ENCODE measurements at places on chromosomes 5 and 9. TPM values are rescaled to one million over a fixed set of nuclear protein-coding genes. Genes with fewer than 3 reads are reported as not detected.
A peak's percentile ranks its signal among the peaks of the same experiment; 100 is the strongest.

IFNK gene
- total RNA-seq: not detected

ARL14EPL gene
- total RNA-seq: under 0.01 TPM

LHFPL2 gene
- 24.4 TPM for total RNA-seq

DMGDH gene
- 0.40 TPM for total RNA-seq

IRX4 gene
- total RNA-seq: not detected

DNA sequence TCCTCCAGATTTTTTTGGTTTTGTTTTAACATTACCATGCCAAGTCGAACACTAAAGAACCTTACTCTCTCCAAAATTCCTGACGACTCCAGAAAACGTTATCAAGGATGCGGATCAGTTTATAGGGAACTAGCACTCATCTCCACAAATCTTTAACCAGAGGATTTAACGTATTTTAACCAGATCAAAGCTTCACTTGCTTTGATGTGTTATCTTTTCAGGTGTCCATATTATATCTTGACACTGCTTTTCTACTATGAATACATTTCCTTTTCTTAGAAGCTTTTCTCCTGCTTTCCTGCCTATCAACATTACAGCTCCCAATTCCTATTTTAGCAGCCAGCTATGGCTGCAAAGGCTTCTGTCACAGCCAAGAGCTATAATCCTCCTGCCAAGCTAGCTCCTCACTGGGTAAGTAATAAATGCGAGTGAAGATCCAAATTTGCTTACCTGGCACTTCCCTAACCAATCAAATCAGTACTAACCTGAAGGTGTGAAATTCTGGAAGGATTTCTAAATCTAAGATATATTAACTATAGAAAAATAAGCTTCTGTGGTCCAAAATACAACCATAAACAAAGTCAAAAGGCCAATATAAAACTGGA, 60.2 kb downstream of the CDC14B start:
- DNase-seq: no peak

GRCh38 chr5:66701244-66701643, 105.1 kb downstream of the MAST4 start:
- no peak for DNase-seq

DNA sequence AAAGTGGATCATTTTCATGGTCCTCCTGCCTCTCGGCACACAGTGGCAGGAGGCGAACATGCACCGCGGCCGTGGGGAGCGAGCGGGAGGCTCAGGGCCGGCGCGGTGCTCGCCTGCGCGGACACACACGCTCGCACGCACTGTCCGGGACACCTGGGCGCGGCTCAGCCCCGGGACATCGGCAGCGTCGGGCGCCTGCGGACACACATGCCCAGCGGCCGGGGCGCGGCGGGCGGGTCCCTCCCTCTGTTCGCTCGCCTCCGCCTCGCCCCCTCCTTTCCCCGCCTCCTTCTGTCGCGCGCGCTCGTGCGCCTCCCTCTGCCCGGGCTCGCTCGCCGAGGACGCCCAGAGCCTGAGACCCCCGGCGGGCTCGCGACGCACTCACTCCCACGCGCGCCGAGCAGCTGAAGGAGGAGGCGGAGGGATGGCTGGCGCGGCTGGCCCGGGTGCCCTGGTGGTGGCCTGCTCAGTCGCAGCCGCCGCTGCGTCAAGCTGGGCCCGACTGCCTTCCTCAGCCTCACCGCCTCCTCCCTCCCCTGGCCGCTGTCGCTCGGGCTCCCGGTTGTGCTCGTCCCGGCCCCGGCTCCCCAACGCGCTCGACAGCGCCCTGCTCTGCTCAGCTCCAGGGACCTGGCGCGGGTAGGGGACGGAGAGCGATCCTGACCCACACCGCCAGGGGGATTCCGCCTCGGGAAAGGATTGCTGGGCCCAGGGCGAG, at the start of gene FRMD3:
FRMD3 (minus strand) TSS at position 230 of the 718 bp plus-strand sequence; CDS start at position 60, 170 bp downstream.
- peak; percentile 91 for DNase-seq

DNA sequence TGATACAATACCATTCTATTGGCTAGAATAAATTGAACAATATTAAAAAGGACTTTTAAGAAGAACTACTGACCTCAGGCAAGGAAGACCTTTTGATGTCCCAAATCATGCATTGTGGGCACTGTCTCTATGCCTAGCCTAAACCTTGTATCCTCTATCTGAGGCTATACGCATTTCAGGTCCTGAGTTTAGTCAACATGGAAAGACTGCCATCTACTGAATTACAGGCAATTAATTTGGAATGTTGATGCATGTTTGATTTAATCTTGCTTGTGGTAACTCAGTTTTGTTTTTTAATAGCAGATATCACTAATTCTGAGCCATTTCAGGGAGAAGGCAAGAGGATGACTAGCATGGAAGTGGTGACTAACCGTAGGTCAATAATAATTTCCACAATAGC, 585.3 kb upstream of the CCNG1 start:
- no peak for DNase-seq

DNA sequence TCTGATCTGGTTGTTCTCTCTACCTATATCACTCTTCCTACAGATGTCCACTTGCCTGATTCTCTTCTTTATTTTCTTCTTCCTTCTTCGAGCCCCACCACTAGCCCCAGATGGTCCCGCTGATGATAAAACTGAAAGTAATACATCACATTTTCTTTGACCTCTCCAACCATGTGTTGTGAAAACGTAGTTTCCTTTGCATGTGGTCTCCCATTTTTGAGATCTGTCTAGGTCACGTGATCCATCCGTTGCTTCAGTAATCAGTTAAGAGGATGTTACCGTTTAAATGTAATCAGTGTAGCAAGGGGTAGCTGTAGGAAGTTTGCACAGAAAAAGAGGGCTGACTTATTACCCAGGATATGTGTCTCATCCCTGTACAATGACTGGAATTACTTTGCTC, 426.3 kb upstream of the TLE4 start:
- no peak for DNase-seq

GRCh38 chr5:6273090-6273735, 105.1 kb downstream of the MED10 start:
- no peak for DNase-seq

DNA sequence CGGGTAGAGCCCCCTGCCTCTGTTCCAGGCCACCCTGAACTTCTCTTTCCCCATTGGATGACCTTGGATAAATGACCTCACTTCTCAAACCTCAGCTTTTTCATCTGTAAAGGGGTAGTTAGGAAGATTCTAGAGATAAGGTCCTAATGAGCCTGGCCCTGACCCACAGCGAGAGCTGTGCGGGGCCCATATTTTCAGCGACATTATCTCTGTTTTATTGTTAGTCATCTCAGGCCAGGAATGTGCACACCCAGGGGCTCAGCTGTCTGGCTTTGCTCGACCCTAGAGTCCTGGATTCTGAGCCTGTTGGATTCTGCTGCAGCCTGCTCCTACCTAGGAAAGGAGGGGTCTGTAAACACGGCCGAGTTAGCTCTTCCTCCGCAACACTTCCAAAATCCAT, 81.2 kb upstream of the LMX1B start:
- no peak for DNase-seq

DNA sequence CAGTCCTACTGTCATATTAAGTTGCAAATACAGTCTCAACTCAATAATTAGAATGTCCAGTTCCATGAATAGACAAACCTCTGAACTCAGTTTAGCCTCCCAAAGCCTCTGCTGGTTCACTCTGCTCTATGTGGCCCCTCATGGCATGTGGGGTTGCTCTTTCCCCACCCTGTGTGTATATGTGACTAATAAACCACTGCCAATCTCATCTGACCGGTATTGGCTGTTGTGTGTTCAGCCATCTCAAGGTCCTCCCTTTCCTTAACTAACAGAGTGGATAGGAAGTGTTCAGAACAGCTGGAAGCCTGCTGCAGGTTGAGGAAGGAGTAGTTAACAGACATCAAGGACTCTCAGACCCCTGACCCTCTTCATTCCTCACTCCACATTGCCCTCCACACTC, 55.3 kb downstream of the IL33 start:
- DNase-seq: no peak

DNA sequence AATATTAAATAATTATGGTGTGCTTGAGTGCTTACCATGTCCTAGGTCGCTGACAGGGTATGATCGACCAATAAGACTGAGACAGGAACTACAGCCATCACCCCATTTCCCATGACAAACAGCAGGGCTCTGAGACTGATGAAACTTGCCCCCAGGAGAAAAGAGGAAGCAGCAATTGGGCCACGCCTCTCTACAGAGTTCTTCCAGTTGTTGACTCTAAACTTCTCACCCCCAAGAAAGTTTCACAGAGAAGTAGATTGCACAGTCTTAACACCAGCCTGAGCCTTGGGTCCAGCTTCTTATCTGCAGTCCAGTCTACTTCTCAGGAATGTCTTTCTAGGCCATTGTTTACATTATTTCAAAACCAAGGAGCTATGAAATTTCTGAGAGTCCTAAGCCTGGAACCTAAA, 182.2 kb upstream of the ANKRD55 start:
- no peak for DNase-seq

DNA sequence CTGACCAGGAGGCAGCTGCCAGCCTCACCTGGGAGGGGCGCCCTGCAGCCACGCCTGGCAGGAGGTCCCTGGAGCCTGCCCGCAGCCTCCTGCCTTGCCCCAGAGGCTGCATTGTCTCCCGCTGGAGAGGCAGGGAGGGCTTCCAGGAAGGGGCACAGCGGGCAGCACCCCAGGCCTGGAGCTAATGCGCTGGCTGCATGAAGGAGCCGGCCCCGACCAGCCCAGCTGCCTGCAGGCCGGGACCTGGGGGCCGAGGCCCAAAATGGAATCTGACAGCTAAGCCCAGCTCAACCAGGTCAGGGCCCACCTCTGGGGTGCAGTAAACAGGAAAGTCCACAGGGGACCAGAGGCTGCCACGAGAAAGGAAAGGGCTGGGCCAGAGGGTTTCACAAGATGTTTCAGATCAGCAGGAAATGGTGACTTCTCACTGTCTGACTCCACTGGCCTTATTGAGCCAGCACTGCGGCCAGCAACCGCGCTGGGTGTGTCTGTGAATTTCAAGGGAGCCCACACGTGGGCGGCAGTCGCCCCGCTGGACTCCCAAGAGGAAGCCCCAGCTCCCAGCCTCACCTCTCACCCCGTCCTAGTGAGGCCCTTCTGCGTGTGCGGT, 18.6 kb upstream of the NOTCH1 start:
- peak; percentile 81 for DNase-seq

DNA sequence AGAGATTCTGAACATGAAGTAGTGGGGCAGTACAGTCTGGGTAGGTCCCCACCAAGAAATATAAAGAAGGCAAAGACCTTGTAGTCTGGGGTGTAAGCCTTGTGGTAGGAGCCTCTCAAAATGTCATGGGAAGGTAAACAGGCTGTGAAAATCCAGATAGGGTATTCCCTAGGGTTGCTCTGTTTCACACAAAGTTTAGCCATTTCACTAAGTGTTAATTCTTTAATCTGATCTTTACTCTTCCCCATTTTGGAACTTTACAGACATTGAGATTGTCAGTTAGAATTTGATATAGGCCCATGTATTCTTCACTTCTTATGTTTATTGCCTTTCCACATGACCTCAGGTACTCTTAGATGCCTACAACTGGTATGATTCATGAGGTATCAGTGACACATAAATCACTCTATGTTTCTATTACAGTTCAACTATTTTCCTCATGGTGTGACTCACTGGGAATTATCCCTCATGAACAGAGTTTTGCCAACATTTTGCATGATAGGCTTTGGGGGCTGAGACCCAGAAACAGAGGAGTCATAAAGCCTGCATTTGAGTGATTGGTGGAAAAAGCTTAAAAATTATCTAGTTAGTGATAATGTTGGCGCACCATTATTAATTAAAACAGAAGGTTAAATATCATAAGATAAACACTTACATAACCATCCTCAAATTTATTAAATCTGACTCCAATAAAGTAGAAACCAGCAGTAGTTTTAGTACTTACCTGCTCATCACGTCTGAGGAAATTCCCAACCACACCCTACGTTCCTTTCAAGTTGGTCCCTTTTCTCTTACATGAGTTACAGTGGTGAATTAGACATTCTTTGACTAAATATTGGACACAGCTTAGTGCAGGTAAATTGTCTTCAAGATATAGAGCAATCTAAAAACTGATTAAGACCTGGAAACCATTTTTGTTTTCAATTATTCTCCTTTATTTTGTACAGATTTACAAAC, 399.8 kb upstream of the MEF2C start:
- peak; percentile 17 for DNase-seq

DNA sequence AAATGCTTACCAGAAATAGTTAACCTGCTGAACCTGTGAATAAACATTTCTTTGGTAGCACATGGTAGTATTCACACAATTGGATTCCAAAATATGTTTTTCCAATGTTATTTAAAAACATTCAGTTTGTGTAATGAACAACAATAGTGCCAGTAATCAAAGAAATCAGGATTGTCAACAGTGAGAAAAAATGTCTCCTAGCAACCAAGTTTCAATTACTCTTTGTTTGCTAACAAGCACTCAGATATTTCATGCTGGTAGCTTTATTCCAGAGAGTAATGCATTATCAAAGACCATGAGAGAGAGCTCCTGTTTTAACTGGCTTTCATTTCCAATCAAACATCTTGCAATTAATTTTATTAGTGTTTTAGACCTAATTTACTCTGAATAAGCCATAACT, 768.1 kb upstream of the GRAMD2B start:
- peak; percentile 20 for DNase-seq

GRCh38 chr9:91677331-91677730, 253.7 kb upstream of the NFIL3 start:
- DNase-seq: no peak

DNA sequence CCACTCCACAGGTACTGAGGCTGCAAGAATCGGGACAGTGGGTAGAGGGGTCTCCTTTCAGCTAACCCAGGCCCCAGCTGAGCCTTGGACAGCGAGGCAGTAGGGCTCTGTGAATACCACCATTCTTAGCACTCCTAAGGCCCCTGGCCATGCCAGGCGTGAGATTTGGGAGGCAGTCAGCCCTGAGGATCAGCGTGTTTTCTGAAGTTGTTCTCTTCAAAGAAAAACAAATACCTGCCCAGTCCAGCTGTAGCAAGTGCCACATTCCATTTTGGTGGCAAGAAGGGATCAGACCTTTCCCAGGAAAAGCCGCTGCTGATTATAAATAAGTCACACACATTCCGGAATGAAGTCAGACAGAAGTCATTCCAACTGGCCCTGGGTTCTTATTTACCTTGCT, 47.8 kb downstream of the RALGPS1 start:
- no peak for DNase-seq

DNA sequence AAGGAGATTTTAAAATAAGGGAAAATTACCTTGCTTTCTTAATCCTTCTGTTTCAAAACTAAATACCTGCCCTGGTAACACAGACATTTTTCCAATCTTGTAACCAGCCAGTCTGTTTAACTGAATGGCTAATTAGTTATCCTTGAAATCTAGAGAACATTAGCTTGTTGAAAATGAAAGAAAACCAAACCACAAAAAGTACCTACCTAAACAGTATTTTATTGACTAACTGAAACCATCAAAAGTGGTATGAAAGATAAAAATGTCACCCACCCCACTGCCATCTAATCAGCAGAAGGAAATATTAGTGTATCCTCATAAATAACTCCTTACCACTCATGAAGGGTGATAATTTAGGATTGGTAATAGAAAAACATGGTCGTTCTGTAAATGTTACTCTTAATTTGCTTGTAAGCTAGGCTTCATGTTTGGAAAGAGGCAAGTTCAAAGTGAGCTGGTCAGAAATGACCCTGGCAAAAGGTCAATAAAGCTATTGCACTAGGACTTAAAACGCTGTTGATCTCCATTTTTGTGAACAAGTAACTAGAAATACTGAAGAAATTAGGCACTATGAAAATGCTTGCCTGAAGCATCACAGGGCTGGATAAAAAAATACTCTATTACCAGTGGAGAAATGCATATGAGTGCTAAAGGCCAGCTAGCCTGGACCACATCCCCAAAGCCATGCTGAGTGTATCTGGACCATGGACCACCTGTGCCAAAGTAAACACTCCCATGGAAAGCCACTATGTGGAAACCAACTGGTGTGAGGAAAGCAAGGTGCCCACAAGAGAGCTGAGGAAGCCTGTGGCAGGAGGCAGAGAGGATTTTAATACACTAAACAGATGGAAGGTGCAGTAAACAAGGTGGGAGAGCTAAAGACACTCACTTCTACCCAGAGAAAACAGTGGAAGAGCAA, 8.4 kb downstream of the SEMA5A start:
- peak; percentile 28 for DNase-seq
